ENCODE measurements at places on chromosomes 16 and 17.

GRCh38 chr17:80169107-80169506 is 723 bp upstream of the CARD14 start:
- no peak for DNase-seq

- DNase-seq: no peak
These were observed 3.7 kb downstream of the DUSP14 start for GRCh38 chr17:37493249-37494027.

DNA sequence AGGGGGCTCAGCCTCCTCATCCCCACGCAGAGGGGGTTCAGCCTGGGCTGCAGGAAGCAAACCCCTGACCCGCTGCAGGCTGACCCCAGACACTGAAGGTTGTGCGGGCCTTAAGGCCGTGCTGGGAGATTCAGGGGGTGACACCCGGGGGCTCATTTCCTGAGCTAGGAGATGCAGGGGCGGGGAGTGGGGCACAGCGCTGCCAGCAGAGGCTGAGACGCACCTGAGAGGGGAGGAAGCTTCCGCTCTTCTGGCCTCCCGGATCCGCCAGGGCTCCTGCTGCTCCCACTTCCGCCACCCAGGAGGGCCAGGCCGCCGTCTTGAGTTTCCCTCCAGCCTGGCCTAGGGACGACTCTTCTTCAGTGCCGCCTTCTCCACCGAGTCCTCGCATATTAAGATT is 173.2 kb upstream of the FOXF1 start:
- no peak for DNase-seq

GRCh38 chr17:29885031-29885640 is 44.9 kb downstream of the SSH2 start:
- no peak for DNase-seq

GRCh38 chr17:10812674-10813073 is 8.8 kb upstream of the TMEM238L start:
- no peak for DNase-seq
